Peyer's patch (tissue), 4 donors: ENCODE measurements at places on chromosomes 1 and 21. TPM values are rescaled to one million over a fixed set of nuclear protein-coding genes. Genes with fewer than 3 reads are reported as not detected.

- H3K4me3 ChIP-seq = peak within 1 kb of the TSS; percentile 9
- peaks cover 6% of the 10 kb centered on the region for H3K4me1 ChIP-seq
- H3K27me3 ChIP-seq = no peaks in the 10 kb centered on the region
- H3K27ac ChIP-seq = no peak within 1 kb of the TSS
- DNase-seq = peak; percentile 79
Measured at GRCh38 chr1:154567386-154568156, at the start of gene CHRNB2. CHRNB2 (plus strand) TSS chr1:154567778; CDS start chr1:154568045, 267 bp downstream.

GRCh38 chr21:15001857-15002606, 62.8 kb downstream of the NRIP1 start:
- peaks cover 50% of the 10 kb centered on the region for H3K4me1 ChIP-seq
- no peak for DNase-seq
- H3K4me3 ChIP-seq = no peak overlapping the region
- H3K27ac ChIP-seq = no peak overlapping the region

- H3K4me3 ChIP-seq = no peak overlapping the region
- no peaks in the 10 kb centered on the region for H3K4me1 ChIP-seq
- no peak overlapping the region for H3K27ac ChIP-seq
- no peaks in the 10 kb centered on the region for H3K36me3 ChIP-seq
- no peak for DNase-seq
Measured at GRCh38 chr1:163874070-163874469, 552.3 kb downstream of the NUF2 start.

Gene GBP7
- total RNA-seq = not detected

DNA sequence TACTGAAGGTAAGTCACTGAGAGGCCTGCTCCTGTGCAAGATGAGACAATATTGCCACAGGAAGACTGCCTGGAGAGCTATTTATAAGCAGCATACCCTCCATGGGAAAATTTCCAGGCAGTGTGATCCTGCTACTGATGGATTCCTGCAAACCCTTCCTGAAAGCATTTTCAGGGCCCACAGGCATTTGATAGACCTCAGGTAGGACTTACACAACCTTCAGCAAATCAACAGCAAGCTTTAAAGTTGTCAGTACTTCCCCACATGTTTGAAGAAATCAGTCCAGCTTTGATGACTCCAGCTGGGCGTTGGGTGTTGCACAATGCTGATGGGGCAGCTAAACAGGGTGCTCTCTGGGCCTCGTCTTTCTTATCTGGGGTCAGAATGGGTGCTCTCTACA, 108.8 kb downstream of the PLXNA2 start:
- no peak for DNase-seq
- no peak overlapping the region for H3K27ac ChIP-seq
- no peak overlapping the region for H3K4me3 ChIP-seq
- no peaks in the 10 kb centered on the region for H3K27me3 ChIP-seq
- H3K36me3 ChIP-seq = no peaks in the 10 kb centered on the region

GRCh38 chr1:50523548-50523947, 100.3 kb upstream of the DMRTA2 start:
- no peak overlapping the region for H3K4me3 ChIP-seq
- H3K36me3 ChIP-seq = no peaks in the 10 kb centered on the region
- no peaks in the 10 kb centered on the region for H3K4me1 ChIP-seq
- no peak for DNase-seq
- H3K27ac ChIP-seq = no peak overlapping the region

Gene EXO1
- total RNA-seq = 2.5 TPM

- H3K4me1 ChIP-seq = no peaks in the 10 kb centered on the region
- H3K4me3 ChIP-seq = no peak overlapping the region
- H3K36me3 ChIP-seq = no peaks in the 10 kb centered on the region
- H3K27ac ChIP-seq = no peak overlapping the region
- DNase-seq = peak; percentile 40
Measured at GRCh38 chr1:228206582-228207351, 1.1 kb upstream of the OBSCN start.

Gene C1orf216
- 5.8 TPM for total RNA-seq

Gene PNRC2
- 111 TPM for total RNA-seq

GRCh38 chr1:37515185-37516034, 844 bp upstream of the MEAF6 start:
- H3K36me3 ChIP-seq = no peaks in the 10 kb centered on the region
- no peaks in the 10 kb centered on the region for H3K27me3 ChIP-seq
- H3K4me1 ChIP-seq = no peaks in the 10 kb centered on the region

- H3K4me3 ChIP-seq = no peak overlapping the region
- no peak overlapping the region for H3K27ac ChIP-seq
- no peaks in the 10 kb centered on the region for H3K4me1 ChIP-seq
- DNase-seq = no peak
- H3K36me3 ChIP-seq = no peaks in the 10 kb centered on the region
Measured at GRCh38 chr1:18527921-18528320, 47.2 kb downstream of the KLHDC7A start.

DNA sequence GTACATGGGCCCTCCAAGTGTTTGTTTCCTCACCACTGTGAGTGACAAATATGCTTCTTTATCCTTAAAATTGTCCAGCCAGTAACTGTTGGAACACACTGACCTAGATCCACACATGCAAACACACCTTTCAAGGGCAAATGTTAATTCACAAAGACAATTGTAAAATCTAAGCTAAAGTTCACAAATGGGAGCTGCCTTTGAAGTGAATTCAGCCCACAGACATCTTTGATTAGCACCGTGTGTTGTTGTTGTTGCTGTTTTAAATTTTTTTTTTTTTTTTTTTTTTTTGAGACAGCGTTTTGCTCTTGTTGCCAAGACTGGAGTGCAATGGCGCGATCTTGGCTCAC, 52.3 kb upstream of the SLC16A1 start:
- H3K4me1 ChIP-seq = no peaks in the 10 kb centered on the region
- no peaks in the 10 kb centered on the region for H3K27me3 ChIP-seq
- no peak overlapping the region for H3K4me3 ChIP-seq
- H3K27ac ChIP-seq = no peak overlapping the region
- H3K36me3 ChIP-seq = no peaks in the 10 kb centered on the region
- no peak for DNase-seq

DNA sequence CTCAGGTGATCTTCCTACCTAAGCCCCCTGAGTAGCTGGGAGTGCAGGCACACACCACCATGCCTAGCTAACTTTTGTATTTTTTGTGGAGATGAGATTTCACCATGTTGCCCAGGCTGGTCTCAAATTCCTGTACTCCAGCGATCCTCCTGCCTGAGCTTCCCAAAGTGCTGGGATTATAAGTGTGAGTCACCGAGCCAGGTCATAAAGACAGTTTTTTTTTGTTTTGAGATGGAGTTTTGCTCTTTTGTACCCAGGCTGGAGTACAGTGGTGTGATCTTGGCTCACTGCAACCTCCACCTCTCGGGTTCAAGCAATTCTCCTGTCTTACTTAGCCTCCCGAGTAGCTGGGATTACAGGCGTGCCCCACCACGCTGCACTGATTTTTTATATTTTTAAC, 42.1 kb downstream of the KIF1B start:
- no peak for DNase-seq
- H3K4me1 ChIP-seq = no peaks in the 10 kb centered on the region
- no peak overlapping the region for H3K4me3 ChIP-seq

DNA sequence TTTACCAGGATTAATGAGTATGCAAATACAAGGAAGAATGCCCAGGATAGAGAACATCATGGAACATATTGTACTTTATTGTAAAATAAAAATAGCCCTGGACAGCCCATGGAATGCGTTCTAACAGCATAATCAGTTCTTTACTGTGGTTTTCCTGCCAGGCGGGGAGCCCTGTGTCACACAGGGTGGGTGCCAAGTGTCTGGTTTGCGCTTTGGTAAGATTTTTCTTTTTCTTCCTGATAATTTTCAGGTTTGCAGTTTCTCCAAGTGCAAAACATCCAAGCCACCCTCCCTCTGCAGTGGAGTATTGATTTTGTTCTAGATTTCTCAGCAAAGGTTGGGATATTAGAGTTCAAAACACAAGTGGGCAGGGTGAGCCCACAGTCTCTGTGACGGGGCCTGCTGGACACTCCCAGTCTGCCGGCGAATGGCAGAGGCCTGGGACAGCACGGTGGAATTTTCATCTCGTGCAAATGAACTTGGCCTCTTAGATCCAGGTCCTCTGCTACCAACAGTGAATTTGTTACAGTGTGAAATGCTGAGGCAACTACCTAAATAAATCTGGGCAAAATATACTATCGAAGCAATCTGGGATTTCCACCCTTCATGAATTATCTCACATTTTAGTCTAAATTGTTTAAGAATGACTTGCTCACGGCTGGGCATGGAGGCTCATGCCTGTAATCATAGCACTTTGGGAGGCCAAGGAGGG, 15.6 kb upstream of the KCNJ15 start:
- DNase-seq = no peak
- H3K4me1 ChIP-seq = no peaks in the 10 kb centered on the region
- no peak overlapping the region for H3K27ac ChIP-seq
- no peak overlapping the region for H3K4me3 ChIP-seq
- H3K27me3 ChIP-seq = no peaks in the 10 kb centered on the region
- no peaks in the 10 kb centered on the region for H3K36me3 ChIP-seq

GRCh38 chr1:212769459-212770167, 22.0 kb downstream of the NSL1 start:
- no peak overlapping the region for H3K4me3 ChIP-seq
- H3K36me3 ChIP-seq = no peaks in the 10 kb centered on the region
- H3K27ac ChIP-seq = no peak overlapping the region
- no peak for DNase-seq
- H3K4me1 ChIP-seq = no peaks in the 10 kb centered on the region
- no peaks in the 10 kb centered on the region for H3K27me3 ChIP-seq

DNA sequence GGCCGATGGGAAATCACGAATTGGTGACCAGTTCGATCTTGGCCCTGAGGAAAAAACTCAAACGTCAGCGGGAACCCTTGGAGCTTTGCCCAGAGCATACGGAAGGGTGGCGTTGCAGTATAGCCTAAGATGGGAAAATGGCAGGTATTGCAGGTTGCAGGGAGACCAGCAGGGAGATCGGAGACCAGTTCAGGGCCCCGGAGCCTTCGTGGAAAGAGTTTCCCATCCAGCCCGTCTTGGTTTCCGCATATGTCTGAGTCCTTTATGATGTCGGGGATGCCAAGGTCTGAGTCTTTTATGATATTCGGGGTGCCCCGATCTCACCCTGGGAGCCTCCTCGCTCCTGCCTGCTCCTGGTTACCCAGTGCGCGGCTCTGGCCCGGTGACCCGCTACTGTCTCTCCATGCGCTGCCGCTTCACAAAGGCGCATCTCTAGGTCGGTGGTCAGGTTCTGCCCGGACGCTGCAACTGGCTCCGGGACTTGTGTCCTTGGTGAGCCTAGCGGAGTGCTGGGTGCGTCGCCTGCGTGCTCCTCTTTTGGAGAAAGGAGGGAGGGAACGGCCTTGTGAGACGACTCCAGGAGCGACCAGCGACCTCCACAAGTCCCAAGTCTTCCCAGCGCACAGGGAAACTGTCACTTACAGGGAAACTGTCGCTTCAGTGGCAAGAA, 94.2 kb downstream of the PRKAB2 start:
- H3K27me3 ChIP-seq = no peaks in the 10 kb centered on the region
- no peak overlapping the region for H3K4me3 ChIP-seq
- H3K27ac ChIP-seq = no peak overlapping the region
- H3K36me3 ChIP-seq = no peaks in the 10 kb centered on the region
- DNase-seq = no peak
- no peaks in the 10 kb centered on the region for H3K4me1 ChIP-seq

DNA sequence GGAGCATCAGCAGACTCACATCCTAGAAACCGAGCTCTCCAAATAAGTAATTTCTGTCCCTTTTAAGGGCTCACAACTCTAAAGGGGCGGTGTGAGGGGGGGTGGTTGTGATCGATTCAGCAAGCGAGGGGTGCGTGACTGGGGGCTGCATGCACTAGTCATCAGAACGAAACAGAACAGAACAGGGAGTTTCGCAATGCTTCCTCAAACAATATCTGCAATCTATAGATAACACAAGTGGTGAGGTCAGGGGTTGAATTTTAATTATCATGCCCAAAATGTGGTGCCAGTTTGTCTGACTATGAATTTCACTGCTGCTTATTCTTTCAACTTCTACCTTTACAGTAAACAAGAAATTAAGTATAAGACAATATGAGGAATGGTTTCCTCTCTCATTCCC, 1003.0 kb upstream of the NCAM2 start:
- H3K4me1 ChIP-seq = no peaks in the 10 kb centered on the region
- H3K4me3 ChIP-seq = no peak overlapping the region
- no peaks in the 10 kb centered on the region for H3K27me3 ChIP-seq

GRCh38 chr1:1239227-1239613, 7.2 kb downstream of the B3GALT6 start:
- no peaks in the 10 kb centered on the region for H3K4me1 ChIP-seq
- H3K36me3 ChIP-seq = no peaks in the 10 kb centered on the region
- no peak for DNase-seq
- H3K27ac ChIP-seq = no peak overlapping the region
- no peak overlapping the region for H3K4me3 ChIP-seq

Gene THEM4
- 45.2 TPM for total RNA-seq

DNA sequence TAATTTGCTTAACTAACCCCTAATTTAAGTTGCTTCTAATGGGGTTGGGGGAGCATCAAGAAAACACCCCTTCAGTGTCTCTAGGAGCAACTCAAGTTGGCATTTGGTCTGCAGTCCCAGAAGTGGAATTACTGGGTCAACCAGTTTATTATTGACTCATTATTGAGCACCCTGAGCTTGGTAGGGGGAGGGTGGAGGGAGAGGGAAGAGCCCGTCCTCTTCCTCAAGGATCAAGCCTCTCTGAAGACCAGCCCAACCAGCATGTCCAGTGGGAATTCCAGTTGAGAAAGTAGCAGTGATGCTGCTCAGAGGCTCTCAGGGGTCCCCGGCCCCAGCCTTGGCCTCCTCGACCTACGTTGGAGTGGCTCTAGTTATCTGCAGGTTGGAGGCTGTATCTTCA, 2.1 kb upstream of the PLA2G2F start:
- H3K36me3 ChIP-seq = no peaks in the 10 kb centered on the region
- H3K27ac ChIP-seq = no peak overlapping the region
- H3K4me3 ChIP-seq = no peak overlapping the region
- no peak for DNase-seq

Gene WNT2B
- 14.0 TPM for total RNA-seq

GRCh38 chr1:240363315-240363714, 248.6 kb downstream of the GREM2 start:
- H3K27ac ChIP-seq = no peak overlapping the region
- no peaks in the 10 kb centered on the region for H3K36me3 ChIP-seq
- H3K4me1 ChIP-seq = no peaks in the 10 kb centered on the region
- no peak for DNase-seq
- H3K27me3 ChIP-seq = no peaks in the 10 kb centered on the region
- H3K4me3 ChIP-seq = no peak overlapping the region

Gene SELENBP1
- 623 TPM for total RNA-seq

Gene CYP4A11
- total RNA-seq = 9.1 TPM

DNA sequence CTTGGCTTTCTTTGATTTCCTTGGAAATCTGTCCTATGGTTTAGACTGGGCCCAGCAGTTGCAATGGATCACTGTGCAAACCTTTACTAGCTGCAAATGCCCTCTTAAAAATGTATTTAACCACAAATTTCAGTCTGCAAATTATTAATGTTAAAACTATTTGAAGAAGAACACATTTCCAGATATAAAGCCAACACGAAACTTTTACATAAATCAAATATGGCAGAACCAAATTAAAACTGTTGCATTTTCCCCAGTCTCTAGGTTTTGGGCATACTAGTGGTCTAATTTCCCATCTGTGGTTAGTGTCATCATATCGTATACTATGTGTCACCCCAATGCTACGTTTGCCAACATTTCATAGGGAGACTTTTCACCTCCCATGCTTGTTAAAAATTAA, 52.3 kb downstream of the HMCN1 start:
- no peaks in the 10 kb centered on the region for H3K4me1 ChIP-seq
- no peak overlapping the region for H3K4me3 ChIP-seq
- no peaks in the 10 kb centered on the region for H3K27me3 ChIP-seq
- no peaks in the 10 kb centered on the region for H3K36me3 ChIP-seq
